ENCODE measurements at places on chromosomes 6 and 20.

DNA sequence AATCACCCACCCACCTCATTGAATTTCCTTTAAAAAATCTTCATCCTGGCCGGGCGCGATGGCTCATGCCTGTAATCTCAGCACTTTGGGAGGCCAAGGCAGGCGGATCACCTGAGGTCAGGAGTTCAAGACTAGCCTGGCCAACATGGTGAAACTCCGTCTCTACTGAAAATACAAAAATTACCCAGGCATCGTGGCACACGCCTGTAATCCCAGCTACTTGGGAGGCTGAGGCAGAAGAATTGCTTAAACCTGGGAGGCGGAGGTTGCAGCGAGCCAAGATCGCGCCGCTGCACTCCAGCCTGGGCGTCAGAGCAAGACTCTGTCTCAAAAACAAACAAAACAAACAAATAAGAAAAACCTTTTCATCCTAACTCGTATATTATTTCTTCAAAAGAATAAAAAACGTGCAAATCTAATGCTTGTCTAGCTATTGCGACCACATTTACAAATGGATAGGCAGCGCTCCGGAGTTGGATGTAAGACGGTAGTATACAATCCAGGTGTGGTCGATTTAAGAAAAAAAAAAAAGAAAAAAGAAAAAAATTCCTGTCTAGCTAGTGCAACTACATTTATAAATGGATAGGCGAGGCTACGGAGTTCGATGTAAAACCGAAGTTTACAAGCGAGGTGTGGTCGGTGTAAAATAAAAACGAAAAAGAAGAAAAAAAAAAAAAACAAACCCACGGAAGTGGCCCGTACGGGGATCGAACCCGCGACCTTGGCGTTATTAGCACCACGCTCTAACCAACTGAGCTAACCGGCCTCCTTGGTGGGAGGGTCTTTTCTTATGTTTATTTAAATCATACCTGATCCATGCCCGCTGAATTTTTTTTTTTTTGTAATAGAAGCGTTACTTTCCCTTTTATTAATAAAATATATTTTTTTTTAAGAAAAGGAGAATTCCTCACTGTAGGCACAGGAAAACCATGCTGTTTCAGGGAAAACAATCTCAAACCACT lies 70.7 kb upstream of the PRSS16 start:
- DNase-seq: peak; percentile 61

DNA sequence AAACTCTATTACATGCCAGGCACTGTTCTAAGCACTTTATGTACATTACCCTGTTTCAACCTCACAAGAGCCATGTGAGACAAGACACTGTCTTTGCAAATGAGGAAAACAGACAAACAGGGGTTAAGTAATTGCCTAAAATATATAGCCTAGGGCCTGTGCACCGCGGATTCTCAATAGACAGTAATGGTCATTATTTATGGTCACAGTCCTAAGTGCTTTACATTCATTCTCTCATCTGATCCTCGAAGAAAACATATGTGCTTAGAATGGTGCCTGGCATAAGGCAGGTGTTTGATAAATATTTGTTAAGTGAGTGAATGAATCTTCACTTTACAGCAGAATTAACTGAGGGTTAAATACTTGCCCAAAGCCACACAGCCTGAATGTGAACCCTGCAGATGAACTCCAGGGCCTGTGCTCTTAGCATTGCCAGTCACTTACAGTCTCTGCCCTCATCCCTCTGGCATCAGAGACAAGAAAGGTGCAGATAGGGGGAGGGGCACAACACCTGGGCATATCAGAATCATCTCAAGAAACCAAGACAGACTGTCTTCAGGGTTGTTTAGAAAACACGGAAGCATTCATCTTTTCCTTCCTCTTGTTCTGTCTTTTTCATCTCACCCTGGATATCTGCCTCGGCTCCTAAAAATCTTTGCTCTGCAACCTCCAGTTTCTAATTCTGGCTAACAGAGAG lies 92.8 kb upstream of the SASH1 start:
- DNase-seq: no peak

- DNase-seq: no peak
Measured at GRCh38 chr20:49377326-49377725, 99.5 kb upstream of the ZNFX1 start.

- DNase-seq: peak; percentile 60
Measured at GRCh38 chr6:33428224-33428965, 8.5 kb downstream of the SYNGAP1 start.

- no peak for DNase-seq
Measured at GRCh38 chr20:20482453-20482852, 114.5 kb downstream of the INSM1 start.

- DNase-seq: no peak
Measured at GRCh38 chr20:57450419-57450818, 59.2 kb downstream of the RBM38 start.

DNA sequence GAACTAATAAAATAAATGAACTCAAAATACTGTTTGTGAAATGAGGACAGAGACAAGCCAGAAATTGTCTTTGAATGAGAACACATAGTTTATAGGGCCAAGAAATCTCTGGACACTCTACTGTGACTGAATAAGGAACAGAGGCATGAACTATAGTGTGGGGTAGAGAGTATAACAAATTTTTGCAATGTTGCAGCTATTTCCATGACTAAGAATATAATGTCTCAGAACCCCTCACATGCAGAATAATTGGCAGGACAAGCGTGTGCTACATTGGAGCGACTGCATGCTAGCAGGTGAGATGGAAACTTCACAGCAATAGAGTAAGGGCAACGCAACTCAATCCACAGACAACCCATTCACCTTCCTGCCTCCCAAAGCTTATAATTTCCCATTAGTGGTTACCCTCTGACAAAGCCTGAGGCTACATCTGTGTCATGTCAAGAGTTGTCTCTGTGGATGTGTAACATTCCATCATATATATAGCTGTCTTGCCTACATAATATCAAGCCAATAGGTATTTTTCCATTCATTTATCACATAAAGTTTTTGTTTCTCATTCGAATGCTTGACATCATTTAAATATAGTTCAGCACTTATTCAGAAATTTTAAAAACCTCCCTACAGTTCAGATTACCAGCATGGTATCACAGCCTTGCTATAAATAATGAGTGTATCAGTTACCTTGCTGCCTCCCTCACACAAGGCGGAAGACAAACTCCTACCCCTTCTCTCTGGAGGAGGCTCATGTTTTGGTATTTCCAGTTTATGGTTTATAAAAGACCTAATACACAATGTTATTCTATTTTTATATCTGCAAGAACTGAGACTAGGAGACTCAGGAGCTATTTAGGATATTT lies 47.9 kb upstream of the ECHDC1 start:
- no peak for DNase-seq

DNA sequence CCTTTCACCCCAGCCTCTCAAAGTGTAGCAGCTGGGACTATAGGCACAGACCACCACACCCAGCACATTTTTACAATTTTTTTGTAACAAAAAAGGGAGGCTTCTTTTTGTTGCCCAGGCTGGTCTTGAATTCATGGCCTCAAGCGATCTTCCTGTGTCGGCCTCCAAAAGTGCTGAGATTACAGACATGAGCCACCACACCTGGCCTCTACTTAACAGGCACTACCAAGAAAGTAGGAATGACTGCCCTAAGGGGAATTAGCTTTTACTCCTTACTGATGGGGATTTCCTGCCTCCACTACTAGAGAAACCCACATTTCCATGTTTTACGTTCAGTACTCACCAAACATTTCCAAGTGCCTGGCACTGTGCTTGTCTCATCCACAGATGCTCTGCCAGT lies 109.6 kb downstream of the CARMIL1 start:
- no peak for DNase-seq

DNA sequence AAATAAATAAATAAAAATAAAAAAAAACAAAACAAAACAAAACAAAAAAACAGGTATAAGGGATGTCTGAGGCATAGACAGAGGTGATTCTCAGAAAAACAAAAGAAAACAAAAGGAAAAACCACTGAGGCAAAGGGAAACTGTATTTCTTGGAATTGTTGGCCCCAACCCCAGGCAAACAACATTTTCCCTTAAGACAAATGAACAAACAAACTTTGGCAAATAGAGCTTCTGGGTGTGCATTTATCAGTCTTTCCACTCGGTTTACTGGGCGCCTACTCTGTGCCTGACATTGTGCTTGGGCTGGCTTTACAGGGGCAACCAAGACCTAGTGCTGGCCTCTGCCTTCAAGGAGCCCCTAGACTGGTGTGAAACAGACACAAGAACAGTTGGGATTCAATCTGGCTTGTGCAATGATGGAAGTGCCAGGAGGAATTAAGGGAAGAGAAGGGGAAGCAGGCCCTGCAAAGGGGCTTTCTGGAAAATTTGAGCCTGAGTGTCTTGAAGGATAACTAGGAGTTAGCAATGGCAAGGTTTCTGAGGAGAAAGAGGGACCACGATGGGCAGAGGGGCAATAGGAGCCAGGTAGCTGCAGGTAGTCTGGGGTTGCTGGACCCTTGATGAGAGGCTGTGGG lies 33.8 kb upstream of the IER3 start:
- no peak for DNase-seq

DNA sequence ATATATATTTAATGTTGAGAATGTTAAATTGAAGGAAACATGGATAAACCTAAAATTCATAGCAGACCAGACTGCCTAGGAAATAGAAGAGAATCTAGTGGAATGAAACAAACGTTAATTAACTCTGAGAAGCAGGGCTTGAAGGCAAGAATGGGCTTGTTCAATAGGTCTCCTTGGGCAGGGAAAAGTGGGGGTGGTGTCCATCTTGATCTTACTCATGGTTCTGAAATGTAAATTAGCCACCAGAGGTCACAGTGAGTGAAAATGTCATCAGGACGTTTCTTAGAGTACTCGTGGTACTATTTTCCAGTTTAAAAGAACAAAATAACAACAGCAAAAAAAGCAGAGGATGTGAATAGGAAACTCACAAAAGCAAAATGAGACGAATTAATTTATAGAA lies 66.8 kb upstream of the BTBD3 start:
- DNase-seq: no peak

DNA sequence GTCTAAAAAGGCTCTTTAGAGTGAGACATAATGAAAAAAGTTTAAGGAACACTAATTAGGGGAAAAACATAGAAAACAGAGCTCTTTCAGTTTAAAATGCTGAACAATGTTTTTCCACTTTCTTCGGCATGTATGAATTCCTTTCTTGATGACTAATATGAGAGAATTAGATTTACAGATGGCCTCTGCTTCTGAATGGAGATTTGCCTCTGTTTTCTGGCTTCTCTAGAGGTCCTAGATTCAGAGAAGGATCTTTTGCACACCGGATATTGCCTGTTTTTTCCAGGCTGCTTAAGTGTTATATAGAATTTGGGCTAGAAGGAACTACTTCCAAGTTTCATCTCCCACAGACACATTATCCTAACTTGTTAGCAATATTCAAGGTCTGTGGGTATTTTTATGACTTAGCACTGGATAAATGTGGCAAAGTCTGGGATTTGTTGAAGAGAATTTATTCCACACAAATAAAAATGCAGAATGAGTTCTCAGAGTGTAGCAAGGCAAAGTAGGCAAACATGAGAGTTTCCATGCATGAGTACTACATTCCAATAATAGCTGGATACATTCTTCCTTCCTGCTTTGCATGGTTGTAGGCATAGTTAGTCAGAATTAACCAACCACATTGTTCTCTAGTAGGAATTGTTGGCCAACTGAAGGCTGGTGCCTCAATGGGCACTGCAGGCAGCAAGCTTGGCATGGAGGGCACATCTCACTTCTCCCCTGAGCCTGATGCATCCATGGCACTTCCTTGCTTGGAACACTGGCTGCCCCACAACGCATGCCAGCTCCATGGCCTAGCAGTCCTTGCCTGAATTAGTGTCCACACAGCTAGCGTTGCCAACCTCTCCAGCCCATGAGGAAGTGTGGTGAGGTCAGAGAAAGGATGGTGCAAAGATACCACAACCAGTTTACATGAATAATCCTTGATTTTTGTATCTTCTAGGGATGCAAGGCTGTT lies 224.2 kb downstream of the CLIC5 start:
- no peak for DNase-seq

DNA sequence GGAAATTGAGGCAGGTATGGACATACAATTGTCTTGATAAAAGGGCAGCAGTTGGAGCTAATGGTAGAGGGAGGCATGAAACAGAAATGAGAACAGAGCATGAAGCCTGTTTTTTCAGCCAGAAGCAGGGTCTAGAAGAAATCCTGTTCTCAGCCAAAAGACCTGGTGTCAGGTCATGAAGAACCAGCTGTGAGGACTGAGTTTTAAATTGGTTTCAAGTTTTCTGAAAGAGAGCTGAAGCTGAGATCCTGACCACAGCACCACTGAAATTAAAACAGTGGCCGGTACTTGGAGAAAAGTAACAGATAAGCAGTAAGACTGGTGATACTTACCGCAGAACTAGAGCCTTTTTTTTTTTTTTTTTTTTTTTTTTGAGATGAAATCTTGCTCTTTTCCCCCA lies 283.8 kb upstream of the BMP2 start:
- DNase-seq: no peak

GRCh38 chr6:34178357-34179105 lies 32.6 kb upstream of the GRM4 start:
- no peak for DNase-seq

DNA sequence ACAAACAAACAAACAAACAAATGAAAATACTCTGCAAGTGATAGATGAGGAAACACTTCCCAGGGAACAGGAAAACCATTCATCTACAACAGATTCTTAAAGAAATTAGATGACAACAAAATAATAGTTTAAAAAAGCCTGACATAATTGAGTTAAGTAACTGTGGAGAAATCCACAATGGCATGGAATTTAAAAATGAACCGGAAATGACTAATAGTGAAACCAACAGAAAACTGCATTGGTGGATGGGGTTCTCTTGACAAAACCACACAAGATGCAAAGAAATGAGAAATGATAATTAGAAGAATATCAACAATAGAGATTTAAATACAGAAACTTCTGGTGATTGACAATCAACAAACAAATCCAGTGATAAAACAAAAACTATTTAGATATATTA lies 785.6 kb downstream of the QKI start:
- peak; percentile 4 for DNase-seq

- no peak for DNase-seq
Measured at GRCh38 chr20:63308218-63308911, 15.4 kb downstream of the COL20A1 start.

- DNase-seq: no peak
Measured at GRCh38 chr6:43985329-43985728, 141.9 kb downstream of the MRPL14 start.

DNA sequence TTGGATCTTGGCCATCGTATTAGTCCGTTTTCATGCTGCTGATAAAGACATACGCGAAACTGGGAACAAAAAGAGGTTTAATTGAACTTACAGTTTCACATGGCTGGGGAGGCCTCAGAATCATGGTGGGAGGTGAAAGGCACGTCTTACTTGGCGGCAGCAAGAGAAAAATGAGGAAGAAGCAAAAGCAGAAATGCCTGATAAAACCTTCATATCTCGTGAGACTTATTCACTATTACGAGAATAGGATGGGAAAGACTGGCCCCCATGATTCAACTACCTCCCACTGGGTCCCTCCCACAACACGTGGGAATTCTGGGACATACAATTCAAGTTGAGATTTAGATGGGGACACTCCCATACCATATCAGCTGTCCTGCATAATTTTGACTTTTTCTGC lies 20.1 kb upstream of the REPS1 start:
- DNase-seq: no peak

- peak; percentile 19 for DNase-seq
Measured at GRCh38 chr6:127547904-127548649, 28.9 kb upstream of the C6orf58 start.

GRCh38 chr20:24938498-24938897 lies 10.6 kb upstream of the CST7 start:
- no peak for DNase-seq

Data from dermis blood vessel endothelial cell (primary cell).